MCF 10A (cell line): ENCODE measurements at places on chromosomes 16 and 17. TPM values are rescaled to one million over a fixed set of nuclear protein-coding genes. Genes with fewer than 3 reads are reported as not detected.

DNA sequence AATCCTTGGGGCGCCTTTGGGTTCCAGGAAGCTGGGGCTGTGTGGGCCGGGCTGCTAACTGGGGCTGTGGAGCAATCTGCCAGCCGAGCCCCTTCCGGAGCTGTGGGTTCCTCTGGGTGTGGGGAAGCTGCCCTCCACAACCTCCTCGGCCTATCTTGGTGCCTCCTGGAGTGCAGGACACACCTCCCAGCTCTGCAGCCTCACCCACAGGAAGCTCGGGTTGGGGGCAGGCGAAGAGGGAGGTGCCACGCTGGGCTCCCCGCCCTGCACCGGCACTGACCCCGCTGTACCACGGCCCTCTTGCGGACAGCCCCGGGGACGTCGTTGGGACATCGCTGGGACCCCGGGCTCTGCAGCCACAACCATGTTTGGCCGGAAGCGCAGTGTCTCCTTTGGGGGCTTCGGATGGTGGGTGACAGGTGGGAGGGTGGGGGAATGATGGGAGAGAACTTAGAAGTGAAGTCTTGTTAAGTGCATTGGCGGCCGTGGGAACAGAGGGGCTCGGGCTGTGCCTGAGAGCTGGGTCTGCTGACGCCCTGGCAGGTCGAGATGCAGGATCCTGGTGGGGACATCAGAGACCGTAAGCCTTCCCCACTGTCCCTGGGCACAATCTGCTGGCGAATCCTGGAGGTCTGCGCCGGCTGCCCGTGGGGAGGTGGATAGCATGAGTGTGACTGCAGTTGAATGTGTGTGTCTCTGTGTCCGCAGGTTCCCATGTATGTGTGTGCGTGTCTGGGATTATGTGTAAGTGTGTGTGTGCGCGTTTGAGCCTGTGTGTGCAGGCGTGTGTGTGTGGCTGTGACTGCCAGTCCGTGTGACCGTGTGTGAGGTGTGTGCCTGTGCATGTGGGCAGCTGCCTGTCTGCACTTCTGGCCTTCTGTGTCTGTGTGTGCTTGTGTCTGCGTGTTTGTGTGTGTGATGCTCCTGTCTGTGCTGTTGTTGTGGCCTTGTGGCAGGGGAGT is at the start of gene RAP1GAP2:
Gene RAP1GAP2 (plus strand): TSS at position 275 of the 962 bp plus-strand sequence. CDS start 90 bp downstream, at position 365.
- H3K4me1 ChIP-seq, result no peaks in the 10 kb centered on the region
- H3K27me3 ChIP-seq, result peaks cover 30% of the 10 kb centered on the region
- H3K36me3 ChIP-seq, result no peaks in the 10 kb centered on the region
- no peak for DNase-seq
- H3K27ac ChIP-seq, result no peak within 1 kb of the TSS
- no peak within 1 kb of the TSS for H3K4me3 ChIP-seq

DNA sequence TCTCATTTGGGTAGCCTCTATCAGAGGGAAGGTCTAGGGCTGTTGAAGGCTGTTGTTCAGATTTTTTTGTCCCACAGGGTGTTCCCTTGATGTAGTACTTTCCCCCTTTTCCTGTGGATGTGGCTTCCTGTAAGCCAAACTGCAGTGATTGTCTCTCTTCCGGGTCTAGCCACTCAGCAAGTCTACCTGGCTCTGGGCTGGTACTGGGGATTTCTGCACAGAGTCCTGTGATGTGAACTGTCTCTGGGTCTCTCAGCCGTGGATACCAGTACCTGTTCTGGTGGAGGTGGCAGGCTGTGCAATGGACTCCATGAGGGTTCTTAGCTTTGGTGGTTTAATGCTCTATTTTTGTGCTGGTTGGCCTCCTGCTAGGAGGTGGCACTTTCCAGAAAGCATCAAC is 23.3 kb upstream of the CCR7 start:
- no peak overlapping the region for H3K4me3 ChIP-seq
- no peaks in the 10 kb centered on the region for H3K36me3 ChIP-seq
- H3K4me1 ChIP-seq, result no peaks in the 10 kb centered on the region
- peaks cover 57% of the 10 kb centered on the region for H3K27me3 ChIP-seq
- DNase-seq, result no peak
- H3K27ac ChIP-seq, result no peak overlapping the region

DNA sequence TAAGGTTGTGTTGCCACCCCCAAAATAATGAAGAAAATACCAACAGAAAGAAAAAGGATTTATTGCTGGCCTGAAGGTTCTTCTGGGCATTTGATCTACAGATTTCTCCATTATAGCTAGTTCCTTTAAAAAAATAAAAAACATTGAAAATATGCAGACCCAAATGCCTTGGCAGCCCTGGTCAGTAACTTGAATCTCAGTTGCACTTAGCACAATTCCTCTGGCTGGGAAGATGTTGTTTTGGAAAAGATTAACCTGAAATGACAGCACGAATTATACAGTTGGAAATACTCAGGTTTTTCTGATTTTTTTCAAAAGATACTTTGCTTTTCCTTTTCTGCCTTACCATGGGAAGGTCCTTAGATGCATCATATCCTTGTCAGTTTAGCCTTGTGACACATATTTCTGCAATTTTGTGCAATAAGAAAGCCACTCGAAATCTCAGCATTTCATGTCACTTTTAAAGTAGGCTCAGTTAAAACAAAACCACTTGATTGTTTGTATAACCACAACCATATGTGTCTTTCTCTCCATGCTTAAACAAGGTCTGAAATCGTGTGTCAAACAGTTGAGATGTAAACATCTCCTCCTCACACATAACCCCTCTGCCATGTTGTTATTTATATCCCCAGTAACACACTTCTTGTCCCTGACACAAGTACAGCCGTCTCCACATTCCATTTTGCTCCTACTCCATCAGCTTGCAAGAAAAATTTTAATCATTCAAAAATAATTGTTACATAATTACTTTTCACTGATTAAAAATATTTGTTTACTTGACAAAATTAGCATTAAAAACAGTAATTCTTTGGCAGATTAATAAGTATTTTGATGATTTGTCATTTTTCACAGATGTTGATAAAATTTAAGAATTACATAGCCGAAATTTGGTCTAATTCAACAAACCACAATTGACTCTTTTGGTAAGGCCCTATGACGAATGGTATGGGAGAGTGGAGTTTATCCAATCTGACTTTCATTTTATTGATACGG is 61.1 kb downstream of the SIAH1 start:
- H3K27ac ChIP-seq, result no peak overlapping the region
- DNase-seq, result no peak
- no peak overlapping the region for H3K4me3 ChIP-seq
- H3K4me1 ChIP-seq, result no peaks in the 10 kb centered on the region

Gene SCIMP
- total RNA-seq, result not detected in 2 replicates

Gene CMIP
- total RNA-seq, result 44.3 and 53.6 TPM in 2 replicates

Gene ORMDL3
- total RNA-seq, result 14.7 and 17.0 TPM in 2 replicates

Gene DNAH9
- 0.44 TPM in 1 of 2 replicates, not detected in the other for total RNA-seq

Gene COPRS
- 41.2 and 46.8 TPM in 2 replicates for total RNA-seq

- H3K4me3 ChIP-seq, result no peak overlapping the region
- no peaks in the 10 kb centered on the region for H3K27me3 ChIP-seq
These were observed 54.2 kb downstream of the ZFPM1 start for GRCh38 chr16:88507231-88507743.
